ENCODE measurements at places on chromosomes 2 and 18.

GRCh38 chr2:67881816-67882215 is 181.0 kb downstream of the C1D start:
- DNase-seq: no peak

- DNase-seq: no peak
Observed at GRCh38 chr18:56085551-56085950, 497.6 kb upstream of the TCF4 start.

DNA sequence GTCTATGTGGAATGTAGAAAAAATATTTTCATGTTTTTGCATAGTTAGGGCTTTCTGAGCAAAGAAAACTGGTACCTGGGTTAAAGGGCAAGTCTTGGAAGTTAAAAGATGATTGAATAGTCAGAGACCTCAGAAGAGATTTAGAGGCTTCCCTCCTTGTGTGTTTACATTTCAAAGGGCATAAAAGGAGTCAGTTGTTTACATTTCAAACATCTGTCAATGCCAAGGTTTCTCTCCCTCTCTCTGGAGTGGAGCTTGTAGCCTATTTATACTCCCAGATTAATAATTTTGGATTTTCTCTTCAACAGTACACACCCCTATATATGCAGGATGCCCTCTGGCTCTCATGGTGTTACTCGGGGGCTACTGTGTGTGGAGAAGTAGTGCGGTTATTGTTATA is 8.6 kb downstream of the M1AP start:
- DNase-seq: no peak

DNA sequence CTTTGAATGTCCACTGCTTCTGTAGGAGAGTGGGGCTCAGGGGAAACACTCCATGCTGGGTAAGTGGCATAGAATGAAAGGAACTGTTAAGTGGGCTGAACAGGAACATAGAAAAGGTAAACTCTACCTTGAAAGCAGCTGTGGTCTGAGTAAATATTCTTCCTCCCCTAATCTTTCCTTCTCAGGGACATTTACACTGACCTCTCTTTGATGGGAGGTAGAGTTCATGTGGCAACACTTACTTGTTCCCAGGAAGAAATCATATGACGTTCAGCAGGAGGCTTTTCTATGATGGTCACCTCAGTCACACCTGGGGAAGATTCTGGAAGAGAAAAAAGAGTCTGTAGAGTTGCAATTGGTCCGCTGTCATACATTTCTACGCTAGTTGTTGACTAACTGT is 10.2 kb downstream of the TPGS2 start:
- no peak for DNase-seq
